ENCODE measurements at places on chromosomes 12 and 14.

DNA sequence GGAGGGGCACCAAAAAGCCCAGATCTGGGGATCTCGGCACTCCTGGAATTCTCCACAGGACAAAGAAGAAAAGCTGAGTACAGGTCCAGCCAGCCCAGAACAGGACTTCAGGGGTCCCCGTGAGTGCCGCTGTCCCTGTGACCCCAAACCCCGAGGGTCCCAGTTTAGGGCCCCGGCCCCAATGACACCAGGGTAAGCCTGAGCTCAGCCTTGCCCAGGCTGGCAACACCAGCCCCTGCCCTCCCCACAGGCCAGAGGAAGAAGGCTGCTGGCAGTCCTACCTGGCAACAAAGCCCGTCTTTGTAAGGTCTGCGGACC, 1.8 kb downstream of the CDK2AP1 start:
- DNase-seq: no peak

DNA sequence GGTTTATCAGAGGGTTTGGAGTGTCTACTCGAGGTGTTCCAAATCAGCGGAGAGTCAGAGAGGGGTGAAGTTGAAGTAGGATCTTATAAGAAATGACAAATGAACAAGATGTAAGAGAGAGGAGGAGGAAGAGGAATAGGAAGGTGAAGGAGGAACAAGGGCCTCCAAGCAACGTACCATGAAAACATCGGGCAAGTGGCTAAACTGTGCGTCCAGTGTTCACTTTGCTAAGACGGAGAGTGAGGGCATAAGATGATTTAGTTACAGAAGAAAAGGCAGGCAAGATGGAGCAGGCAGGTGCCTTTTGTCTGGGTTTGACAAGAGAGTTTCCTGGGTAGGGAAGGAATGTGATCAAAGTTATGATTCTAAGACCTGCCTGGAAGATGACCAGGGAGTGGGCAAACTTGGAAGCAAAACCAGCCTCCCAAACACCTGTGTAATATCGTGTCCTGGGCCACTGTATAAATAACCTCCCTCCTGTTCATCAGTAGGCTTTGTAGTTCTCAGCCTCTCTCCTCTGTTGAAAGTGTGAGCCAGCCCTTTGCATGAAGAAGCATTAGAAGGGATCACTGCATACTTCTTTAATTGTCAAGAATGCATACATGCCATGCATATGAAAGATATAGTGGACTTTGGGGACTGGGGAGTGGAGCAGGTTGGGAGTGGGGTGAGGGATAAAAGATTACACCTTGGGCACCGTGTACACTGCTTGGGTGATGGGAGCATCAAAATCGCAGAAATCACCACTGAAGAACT, 111.4 kb downstream of the ZFP36L1 start:
- DNase-seq: no peak

- DNase-seq: no peak
These were observed 13.3 kb upstream of the PUS1 start for GRCh38 chr12:131915823-131916222.

- no peak for DNase-seq
These were observed at the start of gene HPD for GRCh38 chr12:121858662-121859572. Gene HPD (minus strand): TSS chr12:121858859. CDS start chr12:121858823, 36 bp downstream.

DNA sequence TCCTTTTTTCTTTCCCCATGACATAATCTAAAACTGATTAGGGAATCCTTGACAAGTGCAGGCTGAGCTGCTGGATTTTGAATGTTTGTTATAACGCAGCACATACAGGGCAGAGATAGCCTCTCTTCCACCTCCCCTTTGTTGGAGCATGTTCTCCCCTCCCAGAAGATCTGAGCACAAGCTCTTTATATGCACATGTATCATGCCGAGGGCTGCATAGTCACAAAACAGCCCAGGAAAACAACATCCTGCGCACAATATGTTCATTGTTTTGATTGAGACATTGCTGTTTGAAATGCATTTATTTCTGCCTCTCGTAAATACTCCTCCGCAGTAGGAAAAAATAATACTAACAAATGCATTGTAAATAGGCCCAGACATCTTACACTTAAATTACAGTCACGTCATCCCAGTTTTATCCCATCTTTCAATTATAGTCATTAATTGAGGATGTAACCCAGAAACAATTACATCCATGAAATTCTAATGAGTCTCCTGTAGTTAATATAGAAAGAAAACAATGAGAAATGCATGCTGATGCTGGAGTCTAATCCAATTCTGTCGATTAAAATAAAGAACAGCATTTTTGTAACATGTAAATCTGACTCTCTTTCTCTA, 401.8 kb downstream of the BTG1 start:
- DNase-seq: no peak

DNA sequence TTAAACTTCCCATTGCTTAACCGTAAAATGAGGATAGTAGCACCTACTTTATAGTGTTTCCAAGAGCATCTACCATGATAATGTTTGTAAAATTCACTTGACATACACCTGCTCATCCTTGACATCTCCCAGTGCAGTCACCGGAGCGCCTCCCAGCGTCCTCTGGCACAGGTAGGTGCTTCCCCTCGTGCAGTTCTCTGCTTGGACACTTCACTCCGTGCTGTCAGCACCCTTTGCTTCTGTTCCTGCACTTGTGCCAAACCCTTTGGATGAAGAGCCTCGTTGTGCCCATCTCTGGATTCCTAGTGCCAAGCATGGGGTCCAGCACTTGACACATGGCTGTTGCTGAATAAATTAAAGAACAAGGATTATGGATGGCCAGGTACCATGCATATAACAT, 28.3 kb downstream of the ETV6 start:
- no peak for DNase-seq

All from activated naive CD4-positive, alpha-beta T cell treated with anti-CD3 and anti-CD28 coated beads, Interleukin-2, amount 50 U/mL, for 72 hours (primary cell).